Pons (tissue), 1 donor: ENCODE measurements at places on chromosomes 6 and 20.

- DNase-seq: no peak
Observed at GRCh38 chr20:57421253-57422220, 30.3 kb downstream of the RBM38 start.

- DNase-seq: peak; percentile 62
Observed at GRCh38 chr20:35497780-35498189, 31.7 kb downstream of the C20orf173 start.

DNA sequence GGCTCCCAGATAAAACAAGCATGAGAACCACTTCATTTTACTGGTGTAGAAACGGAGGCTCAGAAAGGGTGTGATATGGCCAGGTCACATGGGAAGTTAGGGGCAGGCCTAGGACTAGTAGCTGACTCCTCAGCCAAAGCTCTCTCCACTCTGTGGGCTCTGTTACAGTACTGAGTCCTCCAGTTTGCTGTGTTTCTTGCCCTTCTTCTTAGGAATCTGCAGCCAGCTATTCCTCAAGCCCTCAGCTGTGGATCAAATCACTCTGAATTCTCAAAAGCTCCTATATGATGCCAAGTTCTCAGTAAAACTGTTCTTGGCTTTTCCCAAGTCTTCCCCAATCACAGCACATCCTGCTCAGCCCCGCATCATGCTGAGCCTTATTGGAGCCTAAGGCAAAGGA lies 42.5 kb upstream of the ADGRF1 start:
- DNase-seq: no peak

DNA sequence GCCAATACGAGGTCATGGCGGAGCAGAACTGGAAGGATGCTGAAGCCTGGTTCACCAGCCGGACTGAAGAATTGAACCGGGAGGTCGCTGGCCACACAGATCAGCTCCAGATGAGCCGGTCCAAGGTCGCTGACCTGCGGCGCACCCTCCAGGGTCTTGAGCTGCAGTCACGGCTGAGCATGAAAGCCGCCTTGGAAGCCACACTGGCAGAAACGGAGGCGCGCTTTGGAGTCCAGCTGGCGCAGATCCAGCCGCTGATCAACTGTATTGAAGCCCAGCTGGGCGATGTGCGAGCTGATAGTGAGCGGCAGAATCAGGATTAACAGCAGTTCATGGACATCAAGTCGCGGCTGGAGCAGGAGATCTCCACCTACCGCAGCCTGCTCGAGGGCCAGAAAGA lies 296.9 kb downstream of the OGFRL1 start:
- DNase-seq: no peak

GRCh38 chr6:119483908-119484307 lies 134.3 kb upstream of the MAN1A1 start:
- DNase-seq: no peak

GRCh38 chr20:62946918-62947317 lies 5.6 kb upstream of the SLC17A9 start:
- DNase-seq: no peak

DNA sequence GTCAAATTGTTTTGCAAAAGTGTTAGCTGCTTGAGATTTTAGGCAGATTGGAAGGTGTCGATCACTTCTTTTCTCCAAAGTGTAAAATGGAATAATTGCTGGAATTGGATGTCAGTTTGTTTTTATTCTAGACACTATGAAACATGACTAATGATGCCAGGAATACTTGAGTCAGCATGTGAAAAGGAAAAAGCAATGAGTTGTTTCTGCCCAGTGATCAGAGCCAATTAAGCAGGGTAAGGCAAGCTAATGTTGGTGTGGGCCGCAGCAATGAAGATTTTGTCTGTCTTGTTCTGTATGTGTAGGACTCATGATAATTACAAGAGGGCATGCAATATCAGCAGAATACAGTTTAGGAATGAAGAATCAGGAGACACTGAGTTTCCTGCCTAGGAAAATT lies 110.3 kb downstream of the CARMIL1 start:
- no peak for DNase-seq

- DNase-seq: no peak
Observed at GRCh38 chr6:162671580-162672165, 55.9 kb downstream of the PRKN start.

GRCh38 chr20:3659492-3660261 lies 3.5 kb downstream of the GFRA4 start:
- DNase-seq: no peak

DNA sequence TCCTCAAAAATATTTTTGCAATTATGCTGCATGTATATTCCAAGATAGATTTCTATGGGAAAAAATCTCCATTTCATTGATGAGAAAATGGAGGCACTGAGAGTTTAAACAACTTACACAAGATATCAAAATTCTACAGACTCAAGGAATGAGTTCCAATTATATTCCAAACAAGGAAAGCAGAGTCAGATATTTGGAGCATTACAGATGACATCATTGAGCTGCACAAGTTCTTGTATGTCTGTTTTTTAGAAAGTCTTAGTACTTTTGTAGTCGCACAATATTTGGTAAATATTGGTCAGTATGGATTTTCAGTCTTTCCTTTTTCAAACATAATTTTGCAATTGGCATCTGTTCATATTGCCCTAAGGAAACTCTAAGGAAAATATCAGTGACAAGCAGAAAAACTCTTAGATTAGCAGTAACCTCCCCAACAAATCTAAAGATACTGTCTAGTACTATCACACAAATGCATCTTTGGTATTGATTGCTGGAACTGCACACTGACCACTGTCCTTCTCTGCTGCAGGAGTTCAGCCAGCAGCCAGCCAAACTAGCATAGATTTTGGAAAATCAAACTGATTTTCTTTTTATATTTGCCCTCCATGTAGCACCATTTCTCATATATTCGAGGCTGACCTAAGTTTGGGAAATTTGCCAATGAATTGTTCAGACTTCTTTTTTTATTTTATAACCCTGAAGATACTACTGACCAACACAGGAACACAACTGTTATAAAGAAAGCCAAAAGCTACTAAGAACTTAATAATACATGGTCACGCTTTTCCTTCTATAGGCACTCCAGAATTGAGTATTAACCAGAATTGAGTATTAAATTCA lies 51.7 kb upstream of the TBX18 start:
- DNase-seq: no peak

DNA sequence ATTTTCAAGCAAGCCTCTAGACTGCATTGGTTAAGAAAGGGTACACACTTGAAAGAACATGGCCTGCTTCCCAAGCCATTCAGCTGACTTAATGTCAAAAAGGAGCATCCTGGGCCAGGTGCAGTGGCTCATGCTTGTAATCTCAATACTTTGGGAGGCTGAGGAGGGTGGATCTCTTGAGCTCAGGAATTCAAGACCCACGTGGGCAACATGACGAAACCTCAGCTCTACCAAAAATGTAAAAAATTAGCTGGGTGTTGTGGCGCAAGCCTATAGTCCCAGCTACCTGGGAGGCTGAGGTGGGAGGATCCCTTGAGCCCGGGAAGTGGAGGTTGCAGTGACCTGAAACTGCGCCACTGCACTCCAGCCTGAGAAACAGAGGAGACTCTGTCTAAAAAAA lies 26.9 kb upstream of the NT5E start:
- DNase-seq: no peak
